ENCODE measurements at places on chromosomes 12 and 14. TPM values are rescaled to one million over a fixed set of nuclear protein-coding genes. Genes with fewer than 3 reads are reported as not detected.

Gene ETNK1
- 102 TPM for total RNA-seq

Gene TBX5
- total RNA-seq = not detected

Gene PROX2
- total RNA-seq = not detected

Gene DAO
- not detected for total RNA-seq

Gene ACSS3
- total RNA-seq = not detected
